DMS79 (cell line): ENCODE measurements at places on chromosomes 4 and X.
A peak's percentile ranks its signal among the peaks of the same experiment; 100 is the strongest.

- no peak for DNase-seq
Observed at GRCh38 chr4:90299373-90299772, 172.2 kb downstream of the CCSER1 start.

DNA sequence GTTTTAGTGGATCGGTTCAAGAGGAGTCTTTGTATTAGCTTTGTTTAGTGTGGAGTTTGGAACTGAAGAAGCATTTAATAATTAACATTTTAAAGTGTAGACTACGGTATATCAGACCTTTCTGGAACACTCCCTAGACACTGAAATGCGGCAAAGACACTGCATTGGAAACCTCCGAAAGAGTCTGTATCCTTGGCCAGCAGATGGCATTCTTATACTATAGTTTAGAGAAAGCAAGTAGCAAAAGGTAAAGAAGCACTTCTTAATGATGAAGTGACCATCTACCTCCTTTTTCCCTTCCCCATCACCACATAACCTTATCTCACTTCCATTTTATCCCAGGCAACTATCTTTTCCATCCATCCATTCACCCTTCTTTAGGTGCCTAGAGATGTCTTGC is 7.6 kb downstream of the FABP2 start:
- DNase-seq, result no peak

- DNase-seq, result no peak
Observed at GRCh38 chr4:151689211-151689991, 71.4 kb downstream of the GATB start.

GRCh38 chr4:153825691-153826090 is 36.8 kb upstream of the SFRP2 start:
- DNase-seq, result no peak

DNA sequence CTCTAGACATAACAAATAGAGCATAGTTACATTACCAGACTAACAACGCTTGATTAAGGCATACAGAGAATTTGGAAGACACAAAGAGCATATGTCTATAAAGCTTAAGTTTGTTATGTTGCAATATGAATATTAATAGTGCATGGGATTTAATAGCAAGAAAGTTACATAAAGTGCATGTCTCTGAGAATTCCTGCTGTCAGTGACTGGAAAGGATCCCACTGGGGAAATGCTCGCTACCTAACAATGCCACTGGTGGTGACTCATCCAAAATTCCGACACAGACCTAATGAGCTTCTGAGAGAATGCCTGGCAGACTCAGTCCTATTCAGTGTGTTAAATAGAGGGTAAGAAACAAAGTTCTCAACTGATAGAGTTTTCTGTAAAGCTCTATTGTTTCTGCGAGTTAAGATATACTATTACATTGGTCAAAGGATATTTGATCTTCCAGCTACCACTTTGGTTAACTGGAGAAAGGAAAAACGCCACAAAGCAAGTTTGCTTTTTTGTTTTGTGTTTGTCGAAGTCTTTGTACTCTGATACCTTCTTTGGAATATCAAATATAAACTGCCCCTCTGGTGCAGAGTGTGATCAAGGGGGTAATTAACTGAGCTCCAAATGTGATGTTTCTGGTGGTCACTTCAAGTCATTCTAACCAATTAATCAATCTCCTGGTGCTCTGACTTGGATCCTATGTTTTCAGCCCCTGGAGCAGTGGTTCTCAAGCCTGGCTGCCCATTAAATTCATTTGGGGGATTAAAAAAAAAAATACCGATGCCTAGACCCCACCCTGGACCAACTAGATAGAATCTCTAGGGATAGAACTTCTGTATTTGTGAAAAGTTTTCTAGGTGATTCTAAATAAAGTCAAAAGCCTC is 107.9 kb downstream of the PALLD start:
- DNase-seq, result no peak

DNA sequence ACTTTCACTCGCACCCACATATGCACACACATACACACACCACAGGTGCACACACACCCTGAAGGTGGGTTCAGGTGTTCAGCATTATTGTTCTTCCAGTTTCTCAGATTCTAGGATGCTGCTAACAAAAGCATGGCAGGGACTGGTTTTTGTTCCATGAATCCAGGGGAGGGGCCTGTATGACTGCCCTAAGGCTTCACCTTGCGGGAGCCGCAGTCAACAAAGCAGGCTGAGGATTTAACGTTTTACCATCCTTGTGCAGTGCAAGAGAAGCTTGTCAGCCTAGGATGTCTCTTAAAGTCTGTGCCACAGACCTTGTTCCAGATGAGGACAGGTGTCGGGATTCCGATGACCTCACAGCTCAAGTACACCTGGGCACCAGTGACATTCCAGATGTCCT is 61.8 kb downstream of the POLR2B start:
- peak; percentile 29 for DNase-seq

- DNase-seq, result no peak
Observed at GRCh38 chr4:20384456-20384855, 132.8 kb downstream of the SLIT2 start.

- DNase-seq, result no peak
Observed at GRCh38 chr4:54433686-54434085, 204.6 kb downstream of the PDGFRA start.

DNA sequence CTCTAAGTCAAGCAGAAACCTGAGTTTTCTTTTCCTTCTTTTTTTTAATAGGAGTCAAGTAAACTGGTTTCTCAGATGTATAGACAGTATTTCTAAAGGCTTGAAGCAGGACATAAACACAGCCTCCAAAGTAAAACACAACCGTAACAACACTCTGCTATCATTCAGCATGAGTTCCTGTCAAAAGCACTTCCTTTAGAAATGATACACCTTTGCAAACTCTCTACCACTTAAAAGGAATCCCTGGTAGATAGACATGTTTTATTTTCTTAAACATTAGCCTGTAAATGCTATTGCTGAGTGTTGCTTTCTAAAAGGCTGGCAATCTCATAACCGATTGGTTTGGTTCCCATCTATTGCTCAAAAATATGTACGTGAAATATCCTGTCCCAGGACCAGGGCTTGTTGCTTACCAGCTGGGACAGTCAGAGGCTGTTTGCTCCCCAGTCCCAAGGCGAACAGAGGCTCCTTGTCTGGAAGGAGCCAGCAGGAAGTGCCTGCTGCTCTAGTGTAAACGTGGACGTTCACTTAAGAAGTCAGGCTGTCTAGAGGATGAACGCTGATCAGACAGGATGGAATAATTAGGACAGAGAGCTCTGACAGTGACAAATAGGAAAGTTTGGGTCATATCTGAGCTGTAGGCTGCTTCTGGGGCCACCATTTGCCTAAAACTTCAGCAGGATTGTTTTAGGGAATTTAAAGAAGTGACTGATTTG is 173.9 kb upstream of the KLF3 start:
- no peak for DNase-seq

DNA sequence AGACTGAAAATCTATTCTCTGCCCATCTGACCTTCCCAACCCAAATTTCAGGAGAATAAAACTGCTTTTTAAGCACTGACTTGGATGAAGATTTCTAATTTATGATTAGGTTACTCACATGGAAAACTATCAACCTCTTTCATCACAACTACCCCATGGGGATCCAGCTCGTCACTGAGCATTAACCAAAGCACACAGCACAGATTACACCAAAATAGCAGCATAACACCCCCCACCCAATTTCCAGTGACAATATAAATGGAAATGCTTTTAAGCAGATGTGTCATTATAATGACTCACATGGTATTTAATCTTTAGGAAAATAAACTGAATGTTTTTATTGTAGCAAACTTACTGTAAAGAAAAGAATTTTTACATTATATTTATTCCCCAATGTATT is 9.7 kb downstream of the SERTM2 start:
- no peak for DNase-seq

DNA sequence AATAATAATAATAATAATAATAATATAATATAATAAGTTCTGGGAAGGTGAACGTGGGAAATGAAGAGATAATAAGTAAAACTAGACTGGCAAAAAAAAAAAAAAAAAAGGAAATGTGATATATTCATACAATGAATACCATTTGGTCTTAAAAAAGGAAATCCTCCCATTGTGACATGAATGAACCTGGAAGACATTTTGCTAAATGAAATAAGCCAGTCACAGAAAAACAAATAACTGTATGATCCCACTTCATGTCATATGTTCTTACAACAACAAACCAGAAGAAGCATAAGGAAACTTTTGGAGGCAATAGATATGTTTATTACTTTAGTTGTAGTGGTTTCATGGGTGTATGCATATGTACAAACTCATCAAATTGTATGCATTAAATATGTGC is 63.1 kb downstream of the ATP11C start:
- DNase-seq, result no peak

- no peak for DNase-seq
Observed at GRCh38 chrX:72078411-72078810, 53.3 kb downstream of the RTL5 start.

DNA sequence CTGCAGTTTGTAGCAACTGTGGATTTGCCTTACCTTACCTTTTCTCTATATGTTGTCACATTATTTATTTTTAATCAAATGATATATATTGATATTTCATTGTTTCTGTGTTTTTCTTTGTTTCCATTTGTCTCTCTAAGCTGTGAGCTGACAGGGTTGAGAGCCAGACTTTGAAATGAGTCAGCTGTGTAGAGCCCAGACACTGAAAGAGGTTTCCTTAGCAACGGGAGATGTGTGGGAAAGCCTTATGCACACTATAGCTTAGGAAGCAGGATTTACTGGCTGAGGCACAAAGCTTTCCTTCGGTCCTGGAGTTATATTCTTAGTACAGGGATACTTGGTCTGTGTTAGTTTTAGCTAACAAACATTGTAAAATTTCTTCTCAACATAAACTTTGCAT is 192.2 kb downstream of the FGF13 start:
- no peak for DNase-seq

DNA sequence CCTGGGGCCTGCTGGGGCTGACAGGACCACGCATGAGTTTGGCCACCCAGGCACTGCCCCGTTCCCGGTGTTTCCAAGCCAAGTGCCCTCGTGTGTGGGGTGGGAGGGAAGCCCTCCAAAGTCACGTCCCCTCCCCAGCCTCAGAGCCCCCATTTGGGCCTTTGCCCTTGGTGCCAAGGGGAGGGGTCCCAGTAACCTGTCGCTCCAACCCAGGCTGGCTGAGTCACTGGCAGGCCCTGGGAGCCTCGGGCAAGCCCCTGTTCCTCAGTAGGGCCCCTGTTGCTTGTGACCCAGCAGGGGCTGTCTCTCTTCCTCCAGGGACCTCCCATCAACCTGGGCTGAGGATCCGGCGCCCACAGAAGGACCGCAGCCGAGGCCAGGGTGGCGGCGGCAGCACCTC is 10.7 kb upstream of the HAUS7 start:
- DNase-seq, result no peak

DNA sequence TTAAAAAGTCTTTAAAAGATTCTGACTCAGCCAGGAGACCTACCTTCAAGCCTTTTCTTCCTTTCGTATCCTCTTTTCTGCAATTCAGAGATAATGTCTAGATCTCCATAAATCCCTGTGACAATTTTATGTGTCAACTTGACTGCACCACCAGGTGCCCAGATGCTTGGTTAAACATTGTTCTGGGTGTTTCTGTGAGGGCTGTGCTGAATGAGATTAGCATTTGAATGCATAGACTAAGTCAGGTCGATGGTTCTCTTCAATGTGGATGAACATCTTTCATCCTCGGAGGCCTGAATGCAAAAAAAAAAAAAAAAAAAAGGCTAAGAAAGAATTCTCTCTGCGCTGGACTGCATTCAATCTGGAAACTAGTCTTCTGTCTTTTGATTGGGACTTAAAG is 1082.7 kb downstream of the NLGN4X start:
- DNase-seq, result no peak

DNA sequence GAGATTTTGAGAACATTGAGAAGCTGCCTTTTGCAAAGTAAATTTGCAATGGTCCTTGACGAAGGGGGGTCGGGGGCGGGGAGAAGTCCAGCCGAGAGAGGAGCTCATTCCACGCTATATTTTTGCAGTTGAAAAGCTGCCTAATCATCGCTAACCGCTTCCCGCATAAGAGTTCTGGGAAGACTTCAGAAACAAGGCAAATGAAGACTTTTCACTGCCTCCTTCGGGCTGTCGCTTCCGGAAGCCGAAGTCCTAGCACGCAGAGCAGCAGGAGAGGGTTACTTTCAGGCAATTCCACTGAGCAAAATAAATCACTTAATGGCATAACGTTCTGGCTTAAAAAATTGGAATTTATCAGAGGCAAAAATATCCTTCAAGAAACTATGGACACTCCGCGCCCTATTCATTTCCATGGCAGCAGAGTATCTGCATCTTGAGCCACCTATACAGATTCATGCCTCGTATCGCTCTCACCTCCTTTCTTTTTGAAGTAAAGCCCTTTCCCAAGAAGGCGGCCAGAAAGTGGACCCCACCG is 2.6 kb upstream of the LRAT start:
- DNase-seq, result no peak

DNA sequence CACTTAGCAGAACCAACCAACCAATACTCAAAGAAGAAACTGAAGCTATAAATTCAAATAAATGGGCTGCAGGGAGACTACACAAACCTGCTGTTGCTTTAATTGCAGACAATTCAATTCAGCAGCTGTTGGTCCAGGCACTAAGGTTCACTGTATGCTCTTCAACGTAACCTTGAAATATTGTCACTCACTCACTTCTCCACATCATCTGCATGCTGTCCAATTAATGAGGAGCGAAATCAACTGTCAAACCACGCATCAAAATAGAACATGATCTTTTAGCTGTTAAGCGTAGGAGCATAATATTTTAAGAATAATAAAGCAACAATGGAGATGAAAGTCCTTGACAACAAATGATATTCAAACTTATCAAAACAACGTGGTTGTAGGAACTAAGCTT is 17.0 kb downstream of the ENOX2 start:
- peak; percentile 10 for DNase-seq

DNA sequence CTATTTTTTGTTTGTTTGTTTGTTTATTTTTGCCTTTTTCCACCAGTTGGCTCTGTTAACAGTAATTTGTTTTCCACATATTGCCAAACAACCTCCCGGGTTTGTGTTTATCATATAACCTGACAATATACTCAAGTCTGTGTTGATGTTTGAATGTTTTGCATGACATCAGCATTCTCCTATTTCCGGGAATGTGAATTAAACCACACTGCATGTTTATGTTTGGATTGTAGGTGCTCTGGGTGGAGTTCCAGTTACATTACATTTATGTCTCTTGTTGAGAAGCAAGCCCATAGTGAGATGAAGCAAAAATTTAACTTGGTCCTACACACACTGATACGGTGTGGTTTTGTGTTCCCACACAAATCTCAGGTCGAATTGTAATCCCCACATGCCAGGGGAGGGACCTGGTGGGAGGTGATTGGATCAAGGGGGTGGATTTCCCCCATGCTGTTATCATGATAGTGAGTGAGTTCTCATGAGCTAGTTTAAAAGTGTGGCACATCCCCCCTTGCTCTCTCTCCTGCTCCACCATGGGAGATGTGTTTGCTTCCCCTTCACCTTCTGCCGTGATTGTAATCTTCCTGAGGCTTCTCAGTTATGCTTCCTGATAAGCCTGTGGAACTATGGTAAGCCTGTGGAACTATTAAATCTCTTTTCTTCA is 54.4 kb upstream of the CLNK start:
- no peak for DNase-seq

DNA sequence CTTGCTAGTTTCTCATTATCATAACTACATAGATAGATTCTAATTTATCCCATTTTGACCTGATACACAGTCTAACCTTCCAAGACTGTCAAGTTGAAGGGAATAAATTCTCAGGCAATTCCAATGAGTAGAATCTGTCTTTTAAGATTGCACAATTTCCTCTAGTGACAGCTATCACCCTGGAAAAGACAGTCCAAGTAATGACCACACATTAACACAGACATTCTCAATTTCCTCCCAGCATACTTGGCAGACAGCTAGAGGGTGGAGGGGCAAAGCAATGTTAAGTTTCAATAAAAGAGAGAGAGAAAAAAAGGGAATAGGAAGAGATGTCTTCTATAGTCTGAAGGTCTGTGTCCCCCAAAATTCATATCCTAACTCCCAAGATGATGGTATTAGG is 234.7 kb downstream of the LDB2 start:
- DNase-seq, result no peak

- DNase-seq, result no peak
Observed at GRCh38 chr4:40173470-40173875, 23.4 kb upstream of the RHOH start.
